AG10803 (cell line): ENCODE measurements at places on chromosomes 5 and 9.

GRCh38 chr5:763998-764781 lies 20.3 kb downstream of the ZDHHC11B start:
- DNase-seq: no peak

DNA sequence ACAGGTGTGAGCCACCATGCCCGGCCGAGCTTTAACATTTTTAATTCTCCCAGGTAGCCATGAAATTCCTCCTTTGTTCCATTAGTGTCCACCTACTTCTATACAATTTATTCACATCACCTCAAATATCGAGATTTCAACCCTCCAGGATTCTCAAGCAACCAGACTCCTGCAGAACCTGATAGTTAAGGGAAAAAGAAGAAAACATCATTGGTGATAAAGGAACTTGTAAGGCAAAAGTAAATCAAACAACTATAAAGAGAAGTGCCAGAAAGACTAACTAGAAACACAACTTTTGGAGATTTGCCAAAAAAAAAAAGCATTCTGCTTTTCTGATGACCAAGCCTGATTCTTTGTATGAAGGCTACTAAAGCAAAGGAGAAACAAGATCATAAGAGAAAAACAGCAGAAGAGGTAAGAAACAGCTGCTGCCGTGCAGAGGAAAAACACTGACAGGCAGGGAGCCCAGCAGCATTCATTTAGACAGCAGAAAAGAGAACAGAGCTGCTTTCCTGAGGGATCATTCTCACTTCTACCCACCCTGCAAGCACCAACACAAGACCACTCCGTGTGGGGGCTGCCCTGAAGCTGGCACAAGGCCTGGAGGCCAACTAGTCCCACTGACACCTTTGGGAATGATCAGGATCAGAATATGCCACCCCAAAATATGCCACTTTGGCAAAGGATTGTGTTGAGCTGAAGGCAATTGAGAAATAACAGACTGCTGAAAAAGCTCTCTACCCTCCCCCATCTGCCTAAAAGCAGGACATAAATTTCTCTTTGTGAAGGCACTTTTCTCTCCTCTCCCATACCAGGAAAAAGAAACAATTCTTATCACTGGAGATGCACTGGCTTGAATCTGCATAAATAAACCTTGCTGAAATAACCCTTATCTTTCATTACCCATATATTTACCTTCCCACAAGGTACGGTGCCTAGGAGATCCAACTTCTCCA lies 75.1 kb downstream of the ALDH7A1 start:
- peak; percentile 36 for DNase-seq

GRCh38 chr9:124743686-124744348 lies 27.3 kb downstream of the NR6A1 start:
- DNase-seq: peak; percentile 53

- peak; percentile 41 for DNase-seq
These were observed 1.7 kb downstream of the PTAR1 start for GRCh38 chr9:69757996-69758675.

DNA sequence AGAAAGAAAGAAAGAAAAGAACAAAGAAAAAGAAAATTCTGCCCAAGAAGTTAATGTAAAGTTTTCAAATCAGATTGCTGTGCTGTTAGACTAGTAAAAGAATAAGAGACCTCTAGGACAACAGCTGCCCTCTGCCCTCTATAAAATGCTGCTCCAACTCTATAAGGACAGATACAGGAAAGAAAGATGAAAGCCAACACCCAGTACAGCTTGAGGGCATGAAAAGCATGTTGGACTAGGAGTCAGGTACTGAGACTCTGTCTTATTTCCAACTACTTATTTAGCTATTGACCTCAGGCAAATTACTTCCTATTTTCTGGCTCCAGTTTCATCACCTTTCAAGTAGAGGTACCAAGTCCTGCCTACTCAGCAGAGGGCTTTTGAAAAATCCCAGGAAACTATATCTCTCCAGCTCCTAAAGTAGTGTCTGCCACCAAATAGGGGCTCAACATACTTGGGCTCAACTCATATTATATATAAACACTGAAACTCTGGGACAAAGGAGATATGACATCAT lies 5.7 kb downstream of the HBEGF start:
- no peak for DNase-seq
